ENCODE measurements at places on chromosomes 11 and 22.
A peak's percentile ranks its signal among the peaks of the same experiment; 100 is the strongest.

GRCh38 chr11:34480314-34480713 lies 33.3 kb downstream of the ELF5 start:
- DNase-seq, result no peak

GRCh38 chr11:19083166-19083565 lies 22.6 kb upstream of the MRGPRX2 start:
- DNase-seq, result no peak

GRCh38 chr11:6542727-6543126 lies 45.6 kb downstream of the DNHD1 start:
- no peak for DNase-seq

DNA sequence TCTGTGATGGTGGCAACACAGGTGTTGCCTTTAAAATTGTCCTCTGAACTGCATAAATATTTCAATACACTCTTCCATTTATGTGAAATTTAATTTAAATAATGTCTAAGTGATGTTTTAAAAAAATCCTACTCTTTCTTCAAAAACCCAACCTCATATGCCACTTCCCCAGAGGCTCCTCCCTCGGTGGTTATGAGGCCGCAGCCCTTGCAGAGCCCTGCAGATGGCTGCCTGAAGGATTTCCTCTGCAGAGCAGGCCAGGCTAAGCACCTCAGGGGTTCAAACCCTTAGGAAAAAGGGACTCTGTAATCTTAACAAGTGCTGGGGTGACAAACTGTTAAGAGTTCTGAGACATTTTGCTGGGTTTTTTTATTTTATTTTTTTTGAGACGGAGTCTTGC lies 25.2 kb downstream of the MORC2 start:
- DNase-seq, result no peak

- no peak for DNase-seq
Measured at GRCh38 chr22:49406879-49407587, 420.6 kb downstream of the BRD1 start.

DNA sequence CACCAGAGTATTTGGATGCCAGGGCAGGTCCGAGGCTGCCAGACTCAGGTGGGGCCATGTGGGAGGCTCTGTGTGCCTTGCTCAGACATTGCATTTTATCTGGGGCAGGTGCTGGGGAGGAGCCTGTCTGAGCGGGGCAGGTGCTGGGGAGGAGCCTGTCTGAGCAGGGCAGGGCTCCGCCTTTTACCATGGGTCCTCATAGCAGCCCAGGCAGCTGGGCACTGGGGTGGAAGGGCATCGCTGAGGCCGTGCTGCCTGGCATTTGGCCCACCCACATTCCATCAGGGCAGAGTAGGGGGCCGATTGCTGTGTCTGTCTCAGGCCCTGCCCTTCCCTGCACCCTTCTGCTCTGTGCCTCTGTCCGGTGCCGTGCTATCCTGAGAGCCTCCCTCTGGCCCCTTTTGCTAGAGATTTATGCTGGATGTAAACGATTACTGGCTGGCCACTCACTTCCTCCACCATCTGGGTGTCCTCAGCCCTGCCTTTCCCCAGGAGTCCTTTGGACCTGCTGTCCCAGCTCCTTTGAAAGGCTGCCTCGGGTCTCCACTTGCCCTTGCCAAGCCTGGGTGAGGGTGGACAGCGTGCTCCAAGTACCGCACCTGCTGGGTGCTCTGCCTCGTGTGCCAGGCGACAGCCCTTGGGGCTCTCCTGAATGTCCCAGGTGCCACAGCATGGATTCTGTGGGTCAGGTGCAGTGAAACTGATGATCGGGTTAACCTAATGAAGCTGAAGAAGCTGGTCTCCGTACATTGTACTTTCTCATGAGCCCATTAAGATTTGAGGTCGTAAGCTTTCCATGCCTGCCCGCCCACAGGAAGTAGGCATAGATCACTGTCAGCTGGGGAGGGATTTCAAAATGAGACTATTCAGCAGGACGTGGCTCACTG lies 281.6 kb downstream of the TBC1D22A start:
- no peak for DNase-seq

DNA sequence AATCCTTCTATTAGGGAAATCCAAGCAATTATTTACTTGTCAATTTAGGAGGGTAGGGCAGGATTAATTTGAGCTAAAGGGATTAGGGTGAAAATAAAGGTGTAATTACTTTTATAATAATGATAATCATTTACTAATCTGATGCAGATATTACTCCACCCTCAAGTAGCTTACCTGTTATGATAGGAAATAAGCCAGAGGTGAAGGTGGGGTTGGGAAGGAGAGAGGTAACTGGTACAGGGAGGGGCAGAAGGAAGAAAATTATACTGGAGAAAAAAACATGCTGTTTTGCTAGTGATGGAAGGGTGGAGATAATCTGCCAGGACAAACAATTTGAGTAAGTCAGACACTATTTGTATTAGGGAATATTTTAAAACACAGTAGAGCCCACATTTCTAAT lies 157.7 kb downstream of the BARX2 start:
- DNase-seq, result no peak

DNA sequence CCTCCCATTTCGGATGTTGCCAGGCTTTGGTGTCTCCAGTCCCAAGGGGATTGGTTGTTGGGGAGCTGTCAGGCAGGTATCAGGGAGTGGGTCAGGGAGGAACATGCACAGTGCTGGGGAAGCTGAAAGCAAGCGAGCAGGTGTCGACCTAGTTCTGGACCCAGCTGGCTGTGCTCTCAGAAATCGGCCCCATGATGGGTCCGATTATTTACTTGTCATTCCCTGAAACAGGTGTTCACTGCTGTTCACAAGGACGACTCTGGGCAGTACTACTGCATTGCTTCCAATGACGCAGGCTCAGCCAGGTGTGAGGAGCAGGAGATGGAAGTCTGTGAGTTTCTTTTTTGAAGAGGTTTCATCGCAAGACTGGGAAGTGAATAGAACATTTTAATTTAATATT lies 76.8 kb downstream of the JAM3 start:
- no peak for DNase-seq

DNA sequence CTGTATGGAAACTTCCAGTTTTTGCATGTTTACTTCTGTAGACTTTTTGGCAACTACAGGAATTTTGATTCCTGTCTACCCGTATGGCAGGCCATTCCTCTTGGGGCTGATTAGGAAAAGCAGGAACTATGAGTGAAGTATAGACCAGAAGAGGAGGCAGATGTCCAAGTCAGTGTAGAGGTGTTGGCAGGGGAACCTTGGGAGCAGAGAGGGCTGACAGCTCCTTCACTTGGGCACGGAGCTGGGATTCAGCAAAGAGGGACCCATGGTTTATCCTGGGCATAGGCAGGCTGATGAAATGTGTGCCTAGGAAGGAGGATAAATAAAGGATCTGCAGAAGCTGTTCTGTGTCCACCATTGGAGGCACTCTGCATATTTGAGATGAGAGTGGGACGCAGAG lies 33.1 kb downstream of the TREH start:
- DNase-seq, result no peak

GRCh38 chr11:26254378-26254777 lies 77.6 kb upstream of the ANO3 start:
- DNase-seq, result no peak

DNA sequence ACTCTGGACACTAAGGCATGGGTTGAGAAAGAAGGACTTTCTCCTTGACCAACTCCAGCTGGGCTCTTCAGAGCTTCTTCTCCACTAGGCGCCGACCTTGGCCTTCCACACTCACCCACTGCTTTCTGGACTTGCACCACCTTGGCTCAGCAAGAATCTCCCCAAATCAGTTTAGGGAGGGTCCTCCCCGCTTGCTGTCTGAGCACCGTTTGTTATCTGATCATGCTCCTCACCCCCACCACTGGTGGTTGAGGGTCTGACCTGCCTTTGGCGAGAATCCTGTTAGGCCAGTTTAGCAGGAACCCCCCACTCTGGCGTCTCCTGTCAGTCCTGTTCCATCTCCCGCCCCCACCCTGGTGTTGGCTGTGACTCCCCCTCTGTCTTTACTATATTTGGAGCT lies 10.4 kb downstream of the APOL2 start:
- no peak for DNase-seq

GRCh38 chr11:15903246-15903645 lies 453.1 kb downstream of the SOX6 start:
- no peak for DNase-seq

DNA sequence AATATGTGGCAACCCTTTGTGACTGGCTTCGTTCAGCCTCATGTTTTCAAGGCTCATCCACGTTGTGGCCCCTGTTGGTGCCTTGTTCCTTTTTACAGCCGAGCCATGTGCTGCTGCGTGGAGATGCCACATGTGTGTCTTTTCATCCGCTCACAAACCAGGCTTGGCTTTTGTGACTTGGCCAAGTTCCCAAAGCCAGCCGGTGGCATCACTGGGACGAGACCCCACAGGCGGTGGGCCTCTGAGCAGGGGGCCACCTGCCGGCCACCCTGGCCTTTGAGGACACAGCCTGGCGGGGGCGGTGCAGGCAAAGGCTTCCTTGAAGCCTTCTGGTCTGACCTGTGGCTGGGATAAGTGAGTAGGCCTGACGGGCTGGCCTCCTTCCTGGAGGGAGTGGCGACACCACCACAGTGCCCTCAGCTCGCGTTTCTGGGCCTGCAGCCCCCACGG lies 10.5 kb downstream of the GRK2 start:
- DNase-seq, result peak; percentile 64

DNA sequence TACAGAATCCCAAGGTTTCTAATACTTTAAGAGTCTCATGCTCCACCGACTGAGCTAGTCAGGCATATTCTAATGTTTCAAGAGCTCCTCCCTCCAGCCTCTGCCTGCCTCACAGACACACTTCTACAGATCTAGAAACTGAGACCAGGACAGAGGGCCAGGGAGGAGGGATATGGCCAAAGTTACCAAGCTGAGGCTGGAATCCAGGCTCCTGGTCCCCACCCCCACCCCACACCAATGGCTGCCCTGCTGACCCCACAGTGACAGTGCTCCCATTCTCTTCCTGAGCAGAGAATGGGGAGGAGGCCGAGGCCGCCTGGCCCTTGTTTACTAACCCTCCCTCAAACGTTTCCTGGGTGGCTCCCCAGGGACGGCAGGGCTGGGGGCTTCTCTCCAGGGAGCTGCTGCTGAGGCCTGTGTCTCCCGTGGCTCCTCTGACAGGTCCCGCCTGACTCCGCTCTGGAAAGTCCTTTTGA lies 2.2 kb downstream of the PLEKHB1 start:
- no peak for DNase-seq

GRCh38 chr11:82989628-82990404 lies 81.9 kb downstream of the RAB30 start:
- no peak for DNase-seq

GRCh38 chr22:19061471-19062138 lies 60.6 kb downstream of the DGCR2 start:
- no peak for DNase-seq

DNA sequence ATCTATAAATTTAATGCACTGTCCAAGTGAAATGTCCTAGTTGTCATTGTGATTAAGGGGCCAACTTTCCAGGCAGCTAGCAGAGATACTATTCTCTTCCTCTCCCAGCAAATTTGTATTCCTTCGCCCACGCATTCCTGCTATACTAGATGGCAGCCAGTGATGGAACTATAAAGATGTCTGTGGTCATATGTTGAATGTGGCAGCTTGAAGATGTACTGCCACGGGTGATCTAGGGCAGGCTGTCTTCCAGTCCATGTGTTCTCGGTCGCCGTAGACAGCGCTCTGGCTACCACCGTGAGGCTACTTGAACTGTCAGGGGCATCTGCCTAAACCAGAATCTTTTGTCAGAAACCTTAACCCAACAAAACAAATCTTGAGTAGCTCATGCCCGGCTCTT lies 8.3 kb upstream of the SIDT2 start:
- DNase-seq, result no peak

DNA sequence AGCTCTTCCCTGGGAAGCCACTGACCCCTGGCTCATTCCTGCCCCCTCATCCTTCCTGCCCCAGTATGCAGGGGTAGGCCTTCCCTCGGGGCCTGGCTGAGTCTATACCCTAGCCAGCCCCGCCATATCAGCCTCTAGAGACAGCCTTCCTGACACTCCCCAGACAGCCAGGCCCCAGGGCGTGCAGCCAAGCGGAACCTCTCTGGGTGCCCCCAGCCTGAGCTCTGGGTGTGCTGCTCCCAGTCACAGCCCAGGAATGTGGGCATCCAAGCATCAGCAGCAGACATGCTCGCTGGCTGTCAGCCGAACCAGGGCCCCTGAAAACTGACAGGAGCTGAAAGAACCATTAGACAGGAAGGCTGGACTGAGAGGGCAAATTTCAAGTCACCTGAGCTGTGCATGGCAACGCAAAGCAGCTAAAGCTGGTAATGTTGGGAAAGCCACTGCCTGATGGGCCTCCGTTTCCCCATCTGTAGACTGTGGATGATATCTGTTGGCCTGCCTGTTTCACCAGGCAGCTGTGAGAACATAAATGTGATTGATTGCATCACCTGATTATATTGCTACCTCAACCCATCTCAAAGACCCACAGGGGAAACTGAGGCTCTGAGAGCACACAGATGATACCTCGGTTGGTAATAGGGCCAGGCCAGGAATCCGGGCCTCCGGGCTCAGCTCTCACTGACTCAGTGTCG lies 93.2 kb downstream of the LRRC32 start:
- DNase-seq, result no peak

DNA sequence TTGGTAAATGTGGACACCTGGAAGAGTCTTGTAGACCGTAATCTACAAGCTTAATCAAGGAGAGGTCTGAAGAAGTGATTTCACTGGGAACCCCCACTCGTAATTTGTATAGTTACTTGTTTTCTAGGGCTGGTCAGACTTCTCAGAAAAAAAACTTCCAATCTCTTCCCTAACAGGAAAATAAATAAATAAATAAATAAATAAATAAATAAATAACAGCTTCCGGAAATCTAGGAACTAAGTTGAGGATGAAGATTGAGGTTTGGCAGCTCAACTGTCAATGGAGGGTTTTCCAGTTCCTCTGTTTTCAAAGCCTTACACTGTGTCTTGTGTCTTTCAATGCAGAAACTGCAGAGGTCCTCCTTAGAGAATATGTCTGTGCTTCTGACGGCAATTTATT lies 17.7 kb upstream of the TYR start:
- DNase-seq, result no peak

- no peak for DNase-seq
Measured at GRCh38 chr11:8333376-8333775, 69.7 kb upstream of the LMO1 start.

- no peak for DNase-seq
Measured at GRCh38 chr11:1771700-1772099, 8.0 kb upstream of the CTSD start.

GRCh38 chr22:44760476-44760875 lies 8.1 kb downstream of the ARHGAP8 start:
- no peak for DNase-seq

DNA sequence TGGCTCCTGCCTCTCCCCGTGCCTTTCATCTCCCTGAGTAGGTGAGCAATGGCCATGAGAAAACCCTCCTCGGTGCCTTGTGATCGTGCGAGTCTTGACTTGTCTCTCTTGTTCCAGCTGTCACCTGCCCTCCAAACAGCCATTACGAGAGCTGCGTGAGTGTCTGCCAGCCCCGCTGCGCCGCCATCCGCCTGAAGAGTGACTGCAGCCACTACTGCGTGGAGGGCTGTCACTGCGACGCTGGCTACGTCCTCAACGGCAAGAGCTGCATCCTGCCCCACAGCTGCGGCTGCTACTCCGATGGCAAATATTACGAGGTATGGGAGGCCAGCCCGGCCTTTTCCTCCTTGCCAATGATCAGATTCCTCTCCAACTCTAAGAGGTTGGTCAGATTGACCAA lies 51.7 kb downstream of the TECTA start:
- no peak for DNase-seq
